ENCODE measurements at places on chromosomes 2 and 18.

- DNase-seq = peak; percentile 1
These were observed 90.7 kb downstream of the POLR1A start for GRCh38 chr2:86015006-86015405.

GRCh38 chr2:227908266-227909054 is 37.0 kb downstream of the DAW1 start:
- no peak for DNase-seq

DNA sequence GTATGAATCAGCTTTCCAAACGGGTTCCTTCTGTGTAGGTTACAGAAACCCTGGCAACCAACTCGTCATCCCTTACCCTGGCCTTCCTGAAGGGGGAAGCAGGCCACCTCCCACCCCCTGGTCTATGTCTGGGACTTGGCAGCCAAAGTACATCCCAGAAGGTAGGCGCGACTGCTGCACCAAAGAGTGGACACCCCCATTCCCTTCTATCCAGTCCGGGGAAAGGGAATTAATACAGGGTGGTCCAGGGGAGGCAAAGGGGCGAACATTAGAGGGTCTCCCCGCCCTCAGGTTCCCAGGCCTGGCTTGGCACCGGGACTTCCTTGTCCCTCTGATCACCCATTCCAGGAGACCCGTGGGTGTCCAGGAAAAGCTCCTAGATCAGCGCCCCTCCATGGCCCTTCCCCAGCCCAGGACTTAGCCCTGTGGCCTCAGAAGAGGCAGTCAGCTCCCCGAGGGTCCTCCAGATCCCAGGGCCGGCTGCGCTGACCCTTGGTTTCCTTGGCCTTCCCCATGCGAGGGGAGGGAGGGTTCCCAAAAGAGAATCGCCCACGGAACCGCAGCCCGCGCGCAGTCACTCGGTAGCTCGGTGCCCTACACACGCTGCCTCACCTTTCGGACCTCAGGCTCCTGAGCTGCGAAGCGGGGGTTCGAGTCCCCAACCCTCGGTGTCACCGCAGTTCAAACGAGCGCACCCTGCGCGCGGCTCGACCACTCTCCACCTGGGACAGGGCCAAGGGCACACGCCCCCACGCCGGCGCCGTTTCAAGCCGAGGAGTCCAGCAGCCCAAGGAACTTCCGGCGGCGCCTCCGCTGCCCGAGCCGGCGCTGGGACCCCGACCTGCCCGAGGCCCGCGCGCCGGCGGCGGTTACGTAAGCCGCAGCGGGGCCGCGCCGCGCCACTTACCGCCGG is at the start of gene PER2:
Gene PER2, minus strand, starts transcription at position 874 of the 913 bp plus-strand sequence. CDS start 10,674 bp downstream, outside the sequence.
- peak; percentile 83 for DNase-seq

GRCh38 chr2:85062565-85062964 is 70.6 kb upstream of the TCF7L1 start:
- no peak for DNase-seq

- DNase-seq = no peak
These were observed 188.9 kb downstream of the MYO1B start for GRCh38 chr2:191434072-191434471.

DNA sequence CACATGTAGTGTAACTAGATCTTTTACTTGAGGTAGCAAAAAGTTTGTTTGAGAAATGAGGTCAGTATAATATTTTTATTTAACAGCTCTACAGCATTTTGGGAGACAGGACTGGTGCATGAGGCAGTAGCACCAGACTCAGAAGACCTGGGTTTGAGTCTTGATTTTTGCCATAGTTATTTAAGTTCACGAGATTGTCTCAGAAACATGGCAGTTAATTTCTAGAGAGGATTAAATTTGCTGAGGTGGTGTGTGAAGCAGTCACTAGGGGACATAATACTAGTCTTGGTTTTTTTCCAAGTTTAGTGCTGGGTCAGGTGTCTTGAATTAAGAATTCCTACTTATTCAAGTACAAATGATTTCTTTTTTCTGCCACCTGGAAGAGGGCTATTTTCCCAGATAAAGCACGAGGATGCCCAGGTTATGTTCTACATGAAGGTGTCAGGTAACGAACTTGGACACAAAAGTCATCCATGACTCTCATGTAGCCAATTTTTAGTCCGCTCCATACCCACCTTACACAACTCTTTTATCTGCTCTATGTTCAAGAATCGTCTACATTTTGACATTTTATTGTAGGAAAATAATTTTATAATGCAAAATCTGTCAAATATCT is 1.4 kb downstream of the MARCHF7 start:
- no peak for DNase-seq

GRCh38 chr2:119732601-119733164 is 27.0 kb upstream of the PTPN4 start:
- no peak for DNase-seq

DNA sequence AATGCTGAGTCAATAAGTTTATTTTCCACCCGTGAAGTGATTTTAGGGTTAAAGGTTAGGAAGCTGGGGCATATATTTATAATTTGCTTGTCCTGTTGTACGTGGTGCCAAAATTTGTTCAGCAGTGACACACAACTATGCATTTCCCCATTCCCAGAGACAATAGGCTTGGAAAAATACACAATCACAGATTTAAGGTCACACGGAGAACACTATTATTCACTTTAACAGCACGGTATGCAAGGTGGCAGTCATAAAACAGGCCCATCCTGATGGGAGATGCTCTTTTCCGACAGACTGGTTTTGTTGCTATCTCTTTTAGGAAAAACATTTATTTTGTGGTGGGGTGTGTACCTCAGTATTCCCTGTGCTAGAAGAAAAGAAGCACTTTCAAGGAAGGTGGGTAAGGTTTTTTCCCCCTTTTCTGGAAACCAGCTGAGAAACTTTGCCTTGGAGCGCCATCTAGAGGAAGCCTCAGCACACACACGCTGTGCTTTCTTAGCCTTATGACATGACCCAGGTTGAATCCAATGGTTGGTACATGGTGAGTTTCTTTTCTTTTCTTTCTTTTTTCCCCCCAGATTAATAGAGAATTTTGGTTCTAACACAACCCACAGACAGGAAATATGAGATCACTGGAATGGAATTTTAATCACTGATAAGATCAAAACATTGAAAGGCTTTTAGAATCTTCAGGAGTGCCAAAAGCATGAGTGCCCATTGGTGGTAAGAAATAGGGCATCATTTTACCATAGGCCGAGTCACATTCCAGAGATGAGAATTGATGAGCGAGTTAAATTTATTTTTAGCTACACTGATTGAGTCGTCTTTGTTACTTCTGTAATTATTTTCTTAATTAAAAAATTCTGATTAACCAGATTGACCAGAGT is 332.1 kb downstream of the AGPS start:
- peak; percentile 70 for DNase-seq

DNA sequence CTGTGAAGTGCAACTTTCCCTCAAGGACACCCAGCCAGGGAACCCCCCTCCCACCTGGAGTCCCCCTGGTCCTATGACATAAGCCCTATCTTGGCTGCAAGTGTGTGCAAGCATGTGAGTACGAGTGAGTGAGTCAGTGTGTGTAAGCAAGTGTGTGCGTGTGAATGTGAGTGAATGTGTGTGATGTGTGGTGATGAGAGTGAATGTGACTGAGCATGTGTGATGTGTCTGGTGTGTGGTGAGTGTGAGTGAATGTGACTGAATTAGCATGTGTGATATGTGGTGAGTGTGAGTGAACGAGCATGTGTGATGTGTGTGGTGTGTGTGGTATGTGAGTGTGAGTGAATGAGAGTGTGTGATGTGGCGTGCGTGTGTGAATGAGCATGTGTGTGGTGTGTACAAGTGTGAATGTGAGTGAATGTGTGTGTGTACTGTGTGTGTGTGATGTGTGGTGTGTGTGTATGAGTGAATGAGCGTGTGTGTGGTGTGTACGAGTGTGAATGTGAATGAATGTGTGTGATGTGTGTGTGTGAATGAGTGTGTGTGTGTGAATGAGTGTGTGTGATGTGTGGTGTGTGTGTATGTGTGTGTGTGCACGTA is 68.8 kb upstream of the SMAD7 start:
- peak; percentile 31 for DNase-seq

DNA sequence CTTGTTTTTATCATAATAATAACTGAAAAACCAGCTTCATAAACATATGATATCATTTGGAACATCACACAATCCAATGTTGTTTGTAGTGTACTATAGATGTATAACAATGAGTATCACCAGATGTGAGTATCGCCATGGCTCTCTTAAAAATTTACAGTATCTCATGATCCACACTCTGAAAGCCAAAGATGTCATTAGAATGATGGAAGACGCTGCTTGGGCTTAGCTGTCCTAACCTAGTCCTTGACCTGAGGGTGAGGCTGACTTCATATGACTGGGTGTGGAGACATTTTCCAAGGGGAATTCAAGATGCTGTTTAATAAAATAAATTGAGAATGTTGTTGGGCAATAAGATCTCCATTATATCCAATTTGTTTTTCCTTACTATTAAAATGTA is 242.6 kb downstream of the RIT2 start:
- no peak for DNase-seq

DNA sequence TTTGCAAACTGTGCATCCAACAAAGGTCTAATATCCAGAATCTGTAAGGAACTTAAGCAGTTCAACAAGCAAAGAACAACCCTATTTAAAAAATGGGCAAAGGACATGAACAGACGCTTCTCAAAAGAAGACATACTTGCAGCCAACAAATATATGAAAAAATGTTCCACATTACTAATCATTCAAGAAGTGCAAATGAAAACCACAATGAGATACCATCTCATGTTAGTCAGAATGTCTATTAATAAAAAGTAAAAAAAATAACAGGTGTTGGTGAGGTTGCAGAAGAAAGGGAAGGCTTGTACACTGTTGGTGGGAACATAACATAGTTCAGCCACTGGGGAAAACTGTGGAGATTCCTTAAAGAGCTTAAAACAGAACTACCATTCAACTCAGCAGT is 126.2 kb downstream of the NAT8 start:
- no peak for DNase-seq

- no peak for DNase-seq
These were observed 765 bp upstream of the ING5 start for GRCh38 chr2:241701149-241701398.

DNA sequence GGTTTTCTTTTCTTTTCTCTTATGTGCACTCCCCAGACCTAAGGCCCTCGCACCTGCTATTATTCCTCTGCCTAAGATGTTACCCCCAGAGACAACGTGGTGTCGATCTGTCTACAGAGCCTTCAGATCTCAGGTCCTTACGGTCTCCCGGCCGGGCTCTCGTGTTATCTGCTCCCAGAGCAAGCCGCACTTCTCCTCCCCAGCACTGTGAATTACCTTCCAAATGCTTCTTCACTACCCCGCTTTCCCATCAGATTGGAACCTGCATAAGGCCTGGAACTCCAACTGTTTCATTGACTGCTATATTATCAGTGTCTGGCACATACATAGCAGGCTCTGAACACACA is 71.2 kb upstream of the ODC1 start:
- DNase-seq = no peak

GRCh38 chr2:136378712-136379595 is 261.0 kb upstream of the CXCR4 start:
- peak; percentile 51 for DNase-seq

GRCh38 chr18:13300029-13300428 is 81.5 kb downstream of the LDLRAD4 start:
- peak; percentile 60 for DNase-seq

DNA sequence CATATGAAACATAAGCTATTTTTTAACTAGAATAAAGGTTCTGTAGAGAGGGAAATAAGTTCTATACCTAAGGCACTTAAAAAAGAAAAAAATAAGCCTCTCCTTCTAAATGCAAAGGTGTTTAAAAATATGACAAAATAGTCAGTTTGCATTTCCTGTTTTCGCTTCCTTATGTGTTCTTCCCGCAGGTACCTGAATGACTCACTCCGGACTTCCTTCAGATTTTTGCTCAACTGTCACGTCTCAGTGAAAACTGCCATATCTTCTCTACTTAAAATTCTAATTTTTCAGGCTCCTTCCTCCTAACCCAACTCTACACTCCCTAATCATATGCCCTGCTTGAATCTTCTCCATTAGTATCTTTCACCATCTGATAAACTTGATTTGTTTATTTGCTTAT is 1333.1 kb downstream of the LRP1B start:
- DNase-seq = no peak

- DNase-seq = no peak
These were observed 376.4 kb upstream of the FAM98A start for GRCh38 chr2:33975498-33975897.

DNA sequence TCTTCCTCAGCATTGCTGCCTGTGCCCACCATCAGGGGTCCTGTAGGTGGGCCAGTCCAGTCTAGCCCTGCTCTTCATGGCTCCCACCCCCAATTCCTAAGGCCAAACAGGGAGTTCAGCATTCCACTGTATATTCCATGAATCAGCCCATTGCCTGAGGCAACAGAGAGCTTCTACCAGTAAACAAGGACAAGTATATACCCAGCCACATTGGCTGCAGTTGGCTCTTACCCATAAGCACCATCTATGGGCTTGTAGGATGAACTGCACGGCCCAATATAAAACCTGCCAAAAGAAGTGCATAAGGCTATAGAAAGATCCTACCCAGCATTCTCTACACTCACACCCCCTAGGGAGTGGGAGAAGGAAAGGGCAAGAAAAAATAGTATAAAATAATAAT is 95.1 kb upstream of the SALL3 start:
- DNase-seq = no peak

DNA sequence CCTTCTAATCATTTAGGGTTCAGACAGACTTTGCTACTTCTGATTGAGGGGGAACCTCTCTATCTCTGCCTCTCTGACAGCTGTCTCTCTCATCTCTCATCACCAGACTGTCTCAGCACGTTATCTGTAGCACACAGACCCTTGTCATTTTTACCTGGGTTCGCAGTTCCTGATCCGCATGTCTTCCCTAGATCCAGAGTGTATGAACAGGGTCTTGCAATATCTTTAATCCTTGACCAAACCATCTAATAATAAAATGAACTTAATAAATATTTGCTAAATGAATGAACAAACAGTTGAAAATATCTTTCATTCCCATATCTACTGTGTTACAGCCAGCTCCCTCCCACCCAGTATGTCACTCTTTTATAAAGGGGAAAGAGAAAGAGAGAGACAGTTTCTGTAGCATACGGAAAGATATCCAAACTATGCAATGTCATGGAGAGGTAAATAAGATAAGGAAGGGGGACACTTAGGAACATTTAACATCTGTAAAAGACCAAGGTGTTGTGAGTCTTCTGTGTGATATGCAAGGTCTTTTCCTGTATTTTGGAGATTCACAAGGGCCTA is 507.6 kb downstream of the SUCLG1 start:
- DNase-seq = no peak

- DNase-seq = no peak
These were observed 124.7 kb upstream of the SERPINE2 start for GRCh38 chr2:224163566-224164307.

GRCh38 chr2:237729681-237730475 is 68.7 kb upstream of the RBM44 start:
- no peak for DNase-seq

DNA sequence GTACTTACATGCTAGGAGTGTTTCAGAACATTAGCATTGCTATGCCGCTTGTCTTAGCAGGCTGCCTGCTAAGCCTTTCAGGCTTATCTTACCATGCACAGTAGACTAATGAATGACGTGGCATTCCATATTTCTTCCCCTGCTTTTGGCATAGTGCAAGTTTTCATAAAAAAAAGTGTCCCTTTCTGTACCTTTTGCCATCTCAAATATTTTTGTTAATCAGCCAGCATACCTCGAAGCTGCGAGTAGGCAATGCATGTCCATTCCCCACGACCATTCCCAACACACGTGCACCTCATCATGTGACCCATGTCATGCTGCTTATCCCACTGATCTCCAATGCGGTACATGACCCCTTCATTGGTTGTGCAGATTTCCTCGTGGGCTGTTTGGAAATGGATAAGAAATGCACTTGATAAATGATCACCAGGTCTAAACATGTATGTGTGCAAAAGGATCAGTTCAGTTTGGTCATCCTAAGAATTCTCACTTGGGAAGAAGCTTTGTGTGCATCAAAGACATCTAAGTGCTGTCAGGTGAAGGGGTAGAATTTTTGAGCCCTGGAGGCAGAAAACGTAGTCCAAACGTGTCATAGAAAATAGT is 13.9 kb downstream of the FN1 start:
- DNase-seq = no peak
